A172 (cell line): ENCODE measurements at places on chromosomes 7 and 10. TPM values are rescaled to one million over a fixed set of nuclear protein-coding genes. Genes with fewer than 3 reads are reported as not detected.

TFPI2 gene
- total RNA-seq = 6.2 and 6.5 TPM in 2 replicates

MOGAT3 gene
- total RNA-seq = not detected in 2 replicates

CPA4 gene
- total RNA-seq = 387 and 495 TPM in 2 replicates

PNLIP gene
- not detected in 2 replicates for total RNA-seq

GIMAP7 gene
- total RNA-seq = not detected in 2 replicates

MYOZ1 gene
- total RNA-seq = 1.1 TPM in 1 of 2 replicates, not detected in the other

CPA2 gene
- not detected in 2 replicates for total RNA-seq

VGF gene
- 1.0 and 1.3 TPM in 2 replicates for total RNA-seq

ZNF239 gene
- 3.5 and 5.4 TPM in 2 replicates for total RNA-seq

GIMAP8 gene
- not detected in 2 replicates for total RNA-seq

OPALIN gene
- total RNA-seq = not detected in 2 replicates

NXPH1 gene
- not detected in 2 replicates for total RNA-seq

PRSS37 gene
- not detected in 2 replicates for total RNA-seq

AFAP1L2 gene
- total RNA-seq = 0.50 and 1.4 TPM in 2 replicates

ANKRD2 gene
- 2.0 and 6.7 TPM in 2 replicates for total RNA-seq

PPP1R9A gene
- 6.9 and 9.7 TPM in 2 replicates for total RNA-seq

ZNF777 gene
- 9.7 and 12.7 TPM in 2 replicates for total RNA-seq

LOXL4 gene
- 15.4 and 24.9 TPM in 2 replicates for total RNA-seq

DLX5 gene
- not detected in 2 replicates for total RNA-seq

SLC39A12 gene
- not detected in 2 replicates for total RNA-seq

FFAR4 gene
- not detected in 2 replicates for total RNA-seq

- DNase-seq = no peak
Measured at GRCh38 chr10:124743191-124744101, 732 bp downstream of the FAM53B start.

DNA sequence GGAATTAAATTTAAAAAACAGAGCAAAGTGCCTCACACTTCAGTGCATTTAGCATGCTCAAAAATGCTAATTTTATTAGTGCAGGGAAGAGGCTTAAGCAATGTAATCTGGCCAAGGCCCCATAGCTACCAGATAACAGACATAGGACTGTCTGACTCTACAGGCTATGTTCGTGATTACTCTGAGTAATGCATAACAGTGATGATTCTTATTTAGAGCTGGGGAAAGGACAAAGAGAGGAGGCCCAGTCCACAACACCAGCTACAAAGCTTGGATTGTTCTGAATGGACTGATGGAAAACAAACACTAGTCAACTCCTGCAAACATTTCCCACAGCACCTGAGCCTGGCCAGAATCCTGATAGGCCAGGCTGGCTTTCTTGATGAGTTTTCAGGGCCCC is 8.4 kb upstream of the CH25H start:
- DNase-seq = no peak

- DNase-seq = no peak
Measured at GRCh38 chr7:105719395-105719794, 138.1 kb upstream of the EFCAB10 start.

- no peak for DNase-seq
Measured at GRCh38 chr10:42975005-42975493, 101.8 kb upstream of the RET start.

DNA sequence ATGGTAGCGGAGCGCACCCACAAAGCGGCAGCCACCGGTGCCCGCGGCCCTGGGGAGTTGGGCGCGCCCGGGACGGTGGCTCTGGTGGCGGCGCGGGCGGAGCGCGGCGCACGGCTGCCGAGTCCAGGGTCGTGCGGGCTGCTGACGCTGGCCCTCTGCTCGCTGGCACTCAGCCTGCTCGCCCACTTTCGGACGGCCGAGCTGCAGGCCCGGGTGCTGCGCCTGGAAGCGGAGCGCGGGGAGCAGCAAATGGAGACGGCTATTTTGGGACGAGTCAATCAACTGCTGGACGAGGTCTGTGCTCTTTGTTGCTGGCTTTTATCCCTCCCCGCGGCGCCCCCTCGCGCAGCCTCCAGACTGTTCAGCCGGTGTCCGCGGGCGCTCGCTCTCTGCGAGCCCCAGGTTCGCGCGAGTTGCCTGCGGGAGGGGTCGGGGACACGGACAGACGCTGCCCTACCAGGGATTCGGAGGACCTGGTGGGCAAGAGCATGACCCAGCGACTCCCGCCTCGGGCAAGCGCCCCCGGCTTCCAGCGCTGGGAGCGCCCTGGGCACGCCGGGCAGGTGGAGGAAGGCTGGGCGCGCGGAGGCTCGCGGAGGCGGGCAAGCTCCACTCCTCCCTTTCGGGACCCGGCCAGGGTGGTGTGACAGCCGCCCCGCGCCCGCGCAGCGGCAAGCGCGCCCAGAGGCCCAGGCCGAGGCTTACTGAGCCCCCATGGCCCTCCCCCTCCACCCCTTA is 887 bp downstream of the COL13A1 start:
- no peak for DNase-seq

- DNase-seq = no peak
Measured at GRCh38 chr10:102024799-102025198, 31.2 kb downstream of the ARMH3 start.

- DNase-seq = no peak
Measured at GRCh38 chr10:81348003-81348402, 527.0 kb upstream of the NRG3 start.

- no peak for DNase-seq
Measured at GRCh38 chr7:131087756-131088658, 239.7 kb upstream of the MKLN1 start.

DNA sequence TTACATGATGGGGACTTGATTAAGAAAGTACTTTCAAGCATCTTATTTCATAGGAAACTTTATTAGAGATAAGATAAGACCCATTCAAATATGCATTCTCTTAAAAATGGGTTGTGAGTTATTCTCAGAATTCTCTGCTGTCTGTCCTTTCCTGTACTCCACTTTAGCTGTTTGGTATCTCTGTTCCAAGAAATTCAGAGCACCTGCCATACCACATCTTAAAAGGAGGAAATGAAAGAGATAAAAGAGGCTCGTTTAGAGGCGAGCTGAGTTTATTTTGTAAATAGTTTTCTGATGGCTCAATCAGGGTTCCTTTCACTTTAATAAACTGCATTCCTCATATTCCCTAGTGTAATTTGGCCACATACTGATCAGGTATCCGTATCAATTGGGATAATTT is 87.2 kb downstream of the MDFIC start:
- no peak for DNase-seq

DNA sequence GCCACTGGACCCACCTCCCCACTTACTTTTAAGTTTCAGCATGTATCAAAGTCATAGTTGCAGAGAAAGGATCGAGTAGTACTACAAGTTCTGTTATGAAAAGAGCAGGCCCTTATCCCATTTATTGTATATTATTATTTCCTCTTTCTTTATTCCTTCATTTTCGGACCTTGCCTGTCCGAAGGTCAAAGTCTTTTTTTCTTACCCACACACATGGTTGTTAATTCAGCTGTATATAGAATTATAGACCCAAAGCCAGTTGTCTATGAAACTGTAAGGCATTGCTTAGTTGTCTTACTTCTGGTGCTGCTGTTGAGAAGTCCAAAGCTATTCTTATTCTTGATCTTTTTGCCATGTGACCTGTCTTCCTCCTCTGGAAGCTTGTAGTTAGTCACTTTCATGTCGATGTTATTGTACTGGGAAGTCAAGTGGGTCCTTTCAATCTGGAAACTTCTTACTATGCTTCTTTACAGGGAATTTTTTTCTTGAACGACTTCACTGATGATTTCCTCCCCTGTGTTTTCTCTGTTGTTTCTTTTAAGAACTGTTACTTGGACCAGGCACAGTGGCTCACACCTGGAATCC is 8.3 kb downstream of the NUDT5 start:
- DNase-seq = no peak

GRCh38 chr10:119973281-119973680 is 80.8 kb downstream of the SEC23IP start:
- peak; percentile 24 for DNase-seq

DNA sequence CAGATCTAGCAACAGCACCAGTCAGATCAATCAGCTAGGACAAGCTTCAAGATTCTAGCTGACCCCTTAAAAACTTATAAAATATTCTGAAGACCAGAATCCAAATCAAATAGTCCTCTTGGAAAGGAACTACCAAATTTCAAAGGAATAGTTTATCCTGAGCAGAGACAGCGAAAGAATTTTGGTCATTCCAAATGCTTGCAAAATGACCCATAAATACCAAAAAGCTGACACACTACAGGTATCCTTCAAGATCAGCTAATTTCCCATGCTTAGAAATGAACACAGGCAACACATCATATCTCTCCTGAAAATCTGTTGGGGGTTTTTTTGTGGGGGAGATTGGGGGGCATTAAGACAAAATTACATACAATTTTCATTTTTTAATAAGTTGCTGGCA is 78.8 kb downstream of the PDSS1 start:
- DNase-seq = no peak

GRCh38 chr7:21355406-21355874 is 72.4 kb upstream of the SP4 start:
- no peak for DNase-seq

GRCh38 chr7:149718730-149719049 is 54.7 kb downstream of the ZNF467 start:
- no peak for DNase-seq

DNA sequence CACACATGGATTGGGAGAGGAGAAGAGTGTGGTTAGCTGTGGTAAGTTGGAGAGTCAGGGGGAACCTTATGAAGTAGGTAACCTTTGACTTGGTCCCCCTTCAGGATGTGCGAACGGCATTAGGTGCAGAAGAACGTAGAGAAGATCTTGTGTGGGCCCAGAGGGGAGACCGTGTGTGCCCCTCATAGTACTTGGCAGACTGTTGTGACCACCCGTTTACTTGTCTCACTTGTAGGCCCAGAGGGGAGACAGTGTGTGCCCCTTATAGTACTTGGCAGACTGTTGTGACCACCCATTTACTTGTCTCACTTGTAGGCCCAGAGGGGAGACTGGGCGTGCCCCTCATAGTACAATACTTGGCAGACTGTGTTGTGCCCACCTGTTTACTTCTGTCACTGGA is 2.6 kb downstream of the GTPBP4 start:
- no peak for DNase-seq

DNA sequence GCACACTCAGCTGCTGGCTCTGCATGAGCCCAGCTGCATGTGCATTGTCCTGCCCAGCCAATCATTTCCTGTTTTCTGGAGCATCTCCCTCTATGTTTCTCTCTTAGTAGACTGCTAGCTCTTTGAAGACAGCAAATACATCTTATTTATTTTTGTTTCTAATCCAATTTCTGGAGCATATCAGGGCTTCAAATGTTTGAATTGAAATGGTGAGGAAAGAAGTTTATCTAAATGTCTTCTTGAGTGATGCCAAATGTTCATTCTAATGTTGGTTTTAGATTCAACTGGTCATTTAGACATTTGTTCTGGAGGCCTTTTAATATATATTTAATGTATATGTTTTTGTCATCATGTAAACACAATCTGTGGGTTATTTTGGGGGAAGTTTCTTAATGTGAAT is 141.9 kb downstream of the DNAJB9 start:
- no peak for DNase-seq

- DNase-seq = no peak
Measured at GRCh38 chr7:99080679-99081078, 63.2 kb downstream of the SMURF1 start.

DNA sequence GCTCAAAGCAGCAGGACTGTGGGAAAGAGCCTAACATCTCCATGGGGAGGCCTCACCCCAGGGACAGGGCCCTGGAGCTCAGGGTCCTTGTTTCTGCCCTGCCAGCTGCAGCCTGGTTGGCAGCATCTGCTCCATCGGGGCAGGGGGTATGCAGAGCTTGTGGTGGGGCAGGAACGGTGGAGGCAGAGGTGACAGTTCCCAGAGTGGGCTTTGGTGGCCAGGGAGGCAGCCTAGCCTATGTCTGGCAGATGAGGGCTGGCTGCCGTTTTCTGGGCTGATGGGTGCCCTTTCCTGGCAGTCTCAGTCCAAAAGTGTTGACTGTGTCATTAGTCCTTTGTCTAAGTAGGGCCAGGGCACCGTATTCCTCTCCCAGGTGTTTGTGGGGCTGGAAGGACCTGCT is 12.2 kb upstream of the AHCYL2 start:
- DNase-seq = no peak

GRCh38 chr7:34191771-34192479 is 286.6 kb downstream of the BMPER start:
- DNase-seq = no peak

DNA sequence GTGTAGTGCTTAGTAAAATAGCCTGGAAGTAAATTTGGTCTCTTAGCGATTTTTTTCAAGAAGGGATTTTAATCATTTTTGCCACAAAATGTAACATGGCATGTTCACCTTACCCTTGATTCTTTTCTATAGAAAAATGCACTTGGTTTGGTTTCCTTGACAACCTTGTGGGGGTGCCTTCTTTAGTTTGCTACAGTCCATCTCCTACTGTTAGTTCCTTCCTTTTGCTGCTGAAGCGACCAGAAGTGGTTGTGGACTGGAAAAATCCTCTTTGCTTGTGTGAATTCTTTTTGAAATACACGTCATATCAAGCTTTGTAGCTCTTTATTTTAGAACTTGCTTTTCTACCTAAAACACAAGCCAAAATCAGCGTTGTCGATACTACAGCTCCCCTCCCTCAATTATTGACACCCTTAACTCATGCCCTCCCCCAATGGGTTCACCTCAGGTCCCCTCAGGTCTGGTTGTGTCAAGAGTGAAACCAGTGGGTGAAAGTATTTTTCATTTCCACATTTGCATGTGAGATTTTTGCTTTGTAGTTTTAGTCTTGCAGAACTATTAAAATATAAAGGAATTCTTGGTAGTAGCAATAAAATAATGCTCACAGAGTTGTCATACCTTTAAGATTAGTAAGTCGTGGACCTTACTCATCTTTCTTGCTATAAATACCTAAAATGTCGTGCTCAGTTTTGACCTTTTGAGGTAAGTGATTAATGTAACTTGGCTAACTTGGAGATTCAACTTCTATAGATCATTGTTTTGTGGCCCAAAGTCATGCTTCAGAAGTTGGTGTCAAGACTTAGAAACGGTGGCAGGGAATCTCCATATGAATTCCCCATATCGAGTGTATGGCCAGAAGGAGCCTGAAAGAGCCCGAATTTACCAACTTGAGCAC is 1.5 kb downstream of the ACTR3B start:
- DNase-seq = peak; percentile 48

- peak; percentile 93 for DNase-seq
Measured at GRCh38 chr10:103659674-103660363, 166.3 kb downstream of the NEURL1 start.

GRCh38 chr10:71476228-71477011 is 79.7 kb downstream of the CDH23 start:
- no peak for DNase-seq

GRCh38 chr7:157427811-157428553 is 91.2 kb downstream of the DNAJB6 start:
- DNase-seq = no peak

GRCh38 chr7:139748941-139749340 is 28.9 kb downstream of the HIPK2 start:
- DNase-seq = no peak

GRCh38 chr7:125877246-125877645 is 947.6 kb upstream of the POT1 start:
- peak; percentile 57 for DNase-seq

- peak; percentile 88 for DNase-seq
Measured at GRCh38 chr10:93436591-93437085, 45.5 kb downstream of the MYOF start.

GRCh38 chr7:5591278-5591874 is 167.7 kb upstream of the TNRC18 start:
- DNase-seq = peak; percentile 99
